Activated gamma-delta T cell treated with Interleukin-2 at 50 U/mL for 16 hours (primary cell): ENCODE measurements at places on chromosomes 6 and 20.

GRCh38 chr6:76174722-76175121 is 102.3 kb upstream of the IMPG1 start:
- DNase-seq = no peak

- DNase-seq = peak; percentile 7
Observed at GRCh38 chr6:13194852-13195251, 133.5 kb downstream of the TBC1D7 start.

GRCh38 chr6:73722318-73723060 is 26.5 kb downstream of the CD109 start:
- no peak for DNase-seq

- DNase-seq = no peak
Observed at GRCh38 chr20:34165018-34165619, 53.1 kb upstream of the EIF2S2 start.

- no peak for DNase-seq
Observed at GRCh38 chr6:29797135-29797534, 30.5 kb upstream of the HLA-G start.
